ENCODE measurements at places on chromosomes 6 and 20.

DNA sequence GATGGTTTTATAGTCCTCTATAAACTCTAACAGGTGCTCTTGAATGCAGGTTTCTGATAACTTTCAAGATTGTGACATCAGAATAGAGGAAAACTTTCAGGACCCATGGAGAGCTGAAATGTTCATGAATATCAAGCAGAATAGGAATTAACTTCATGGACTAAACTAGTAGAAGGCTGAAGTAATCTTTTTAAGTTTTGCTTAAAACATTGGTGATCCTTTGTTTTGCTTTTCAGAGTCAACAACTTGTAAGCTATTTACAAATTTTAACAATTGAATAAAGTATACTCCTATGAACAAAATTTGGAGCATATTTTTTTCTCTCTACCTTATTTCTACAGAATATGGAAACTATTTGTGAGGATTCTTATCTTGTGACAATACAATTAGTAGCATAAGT, 25.2 kb upstream of the GOPC start:
- DNase-seq = no peak

GRCh38 chr6:105896052-105896820, 189.9 kb upstream of the PRDM1 start:
- no peak for DNase-seq

DNA sequence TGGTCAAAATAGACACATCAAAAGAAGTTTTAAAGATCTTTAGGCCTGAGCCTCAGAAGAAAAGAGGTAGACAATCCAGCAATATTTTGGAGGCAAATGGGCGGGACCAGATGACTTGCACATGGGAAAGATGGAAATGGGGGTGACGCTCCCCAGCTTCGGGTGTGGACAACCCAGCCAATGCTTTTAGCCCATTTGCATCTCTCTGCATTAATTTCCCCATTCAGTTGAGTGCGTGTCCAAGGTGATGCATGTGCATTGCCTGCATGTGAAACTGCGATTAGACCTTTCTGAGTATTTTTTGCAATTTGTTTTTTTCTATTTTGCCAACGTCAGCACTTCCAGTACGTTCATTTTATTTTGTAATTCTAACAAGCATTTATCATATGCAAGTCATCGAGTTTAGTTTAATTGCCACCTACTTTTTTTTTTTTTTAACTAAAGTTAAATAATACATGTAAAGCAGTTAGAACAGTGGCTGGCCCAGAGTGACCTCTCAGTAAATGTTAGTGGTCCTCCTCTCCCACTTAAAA, 24.2 kb downstream of the PDRG1 start:
- DNase-seq = no peak

DNA sequence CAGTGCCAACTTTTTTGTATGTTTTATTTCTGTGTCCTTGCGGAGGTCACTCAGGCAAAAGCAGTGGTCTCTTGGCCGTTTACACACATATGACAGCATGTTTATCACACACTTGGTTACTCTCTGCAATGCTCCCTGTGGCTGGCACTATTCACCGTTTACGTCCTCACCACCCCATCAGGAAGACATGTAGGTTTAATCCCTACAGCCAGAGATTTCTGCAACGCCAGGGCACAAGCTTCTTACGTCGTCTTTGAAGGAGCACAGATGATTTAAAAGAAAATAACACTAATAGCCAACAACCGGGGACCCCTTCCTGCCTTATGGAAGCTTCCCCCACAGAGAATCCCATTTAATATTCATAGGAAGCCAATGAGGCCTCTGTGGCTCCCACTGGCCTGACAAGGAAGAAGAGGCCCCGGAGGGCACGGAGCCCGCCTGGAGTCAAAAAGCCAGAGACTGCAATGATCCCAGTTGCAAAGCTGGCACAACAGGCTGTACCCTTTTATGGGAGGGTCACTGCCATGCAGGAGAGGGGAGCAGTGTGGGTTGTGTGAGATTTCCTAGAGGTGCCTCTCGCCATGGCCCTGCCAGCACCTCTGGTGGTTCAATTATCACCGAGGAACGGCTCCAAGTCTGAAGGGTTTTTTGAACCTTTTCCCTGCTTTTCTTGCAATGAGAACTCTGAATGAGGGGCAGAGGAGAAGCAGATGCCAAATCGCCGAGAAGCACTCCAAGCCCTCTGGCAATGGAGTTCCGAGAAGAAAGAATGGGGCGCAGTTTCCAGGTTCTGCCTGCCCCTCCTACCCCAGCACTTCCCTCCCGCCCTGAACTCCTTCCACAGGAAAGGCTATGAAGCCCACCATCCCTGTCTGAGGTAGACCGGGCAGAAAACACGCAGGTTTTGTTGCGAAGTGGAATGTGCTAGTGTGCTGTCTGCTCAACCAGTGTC, 96.2 kb downstream of the THBS2 start:
- no peak for DNase-seq

DNA sequence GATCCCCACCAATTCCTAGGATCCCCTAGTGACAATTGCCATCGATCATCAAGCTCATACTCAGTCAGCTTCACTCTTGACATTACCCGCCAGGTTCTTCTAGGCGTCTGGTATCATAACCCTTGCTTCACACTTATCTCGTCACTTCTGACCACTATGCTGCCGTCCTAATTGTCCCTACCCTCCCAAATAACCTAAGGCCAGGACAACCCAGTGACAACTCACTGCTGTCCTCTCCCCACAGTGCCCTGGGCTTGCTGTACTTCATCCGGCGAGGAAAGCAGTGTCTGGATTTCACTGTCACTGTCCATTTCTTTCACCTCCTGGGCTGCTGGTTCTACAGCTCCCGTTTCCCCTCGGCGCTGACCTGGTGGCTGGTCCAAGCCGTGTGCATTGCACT, 3.7 kb downstream of the SYS1 start:
- DNase-seq = no peak

DNA sequence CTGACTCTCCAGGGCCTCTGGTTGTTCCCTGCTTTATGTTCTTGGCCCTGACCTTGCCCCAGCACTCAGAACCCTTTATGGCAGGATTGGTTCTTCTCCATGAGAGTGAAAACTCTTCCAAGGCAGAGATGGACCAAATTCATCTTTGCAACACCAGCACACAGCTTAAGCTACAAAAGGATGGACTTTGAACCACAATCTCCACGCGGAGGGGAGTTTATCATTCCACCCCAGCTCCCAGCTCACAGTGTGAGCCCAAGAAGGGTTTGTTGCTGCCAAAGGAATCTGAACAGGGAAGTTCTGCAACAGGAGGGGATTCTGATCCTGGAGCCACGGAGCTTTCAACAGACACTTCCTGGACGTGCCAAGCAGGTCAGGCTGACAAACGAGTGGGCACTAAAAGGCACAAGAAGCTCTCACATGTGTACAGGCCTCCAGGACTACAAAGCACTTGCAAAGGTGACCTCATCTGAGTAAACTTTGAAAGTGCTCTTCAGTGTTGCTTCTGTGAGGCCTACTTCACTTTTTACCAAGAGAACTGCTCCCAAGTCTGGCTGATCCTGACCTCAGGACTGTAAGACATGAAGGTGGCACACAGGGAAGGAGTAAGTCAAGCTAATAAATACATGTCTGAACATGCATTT, 8.9 kb downstream of the FITM2 start:
- no peak for DNase-seq
